ENCODE measurements at places on chromosomes 12 and 14.

GRCh38 chr12:6555018-6555691 lies 687 bp downstream of the IFFO1 start:
- peak; percentile 47 for DNase-seq

- DNase-seq: no peak
Observed at GRCh38 chr12:21294176-21294575, 40.5 kb downstream of the SLCO1A2 start.

DNA sequence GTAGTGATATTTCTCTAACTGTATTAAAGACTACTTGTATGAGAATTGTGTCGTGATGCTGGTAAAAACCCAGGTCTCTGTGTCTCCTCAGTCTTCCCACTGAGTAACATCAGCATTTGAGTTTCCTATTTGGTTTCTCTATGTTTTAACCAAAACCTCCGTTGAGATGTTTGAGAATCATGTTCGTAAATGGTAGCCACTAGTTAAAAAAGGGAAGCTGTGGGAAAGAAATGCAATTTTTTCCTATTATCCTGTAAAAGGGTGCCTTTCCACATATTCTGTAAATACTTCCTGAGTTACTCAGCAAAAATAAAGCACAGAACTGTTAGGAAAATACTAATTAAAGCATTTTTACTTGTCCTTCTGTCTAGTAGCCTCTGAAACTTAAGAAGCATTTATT lies 7.0 kb downstream of the CLEC1B start:
- no peak for DNase-seq

- DNase-seq: no peak
Observed at GRCh38 chr14:79293482-79294177, 917.7 kb downstream of the DIO2 start.

DNA sequence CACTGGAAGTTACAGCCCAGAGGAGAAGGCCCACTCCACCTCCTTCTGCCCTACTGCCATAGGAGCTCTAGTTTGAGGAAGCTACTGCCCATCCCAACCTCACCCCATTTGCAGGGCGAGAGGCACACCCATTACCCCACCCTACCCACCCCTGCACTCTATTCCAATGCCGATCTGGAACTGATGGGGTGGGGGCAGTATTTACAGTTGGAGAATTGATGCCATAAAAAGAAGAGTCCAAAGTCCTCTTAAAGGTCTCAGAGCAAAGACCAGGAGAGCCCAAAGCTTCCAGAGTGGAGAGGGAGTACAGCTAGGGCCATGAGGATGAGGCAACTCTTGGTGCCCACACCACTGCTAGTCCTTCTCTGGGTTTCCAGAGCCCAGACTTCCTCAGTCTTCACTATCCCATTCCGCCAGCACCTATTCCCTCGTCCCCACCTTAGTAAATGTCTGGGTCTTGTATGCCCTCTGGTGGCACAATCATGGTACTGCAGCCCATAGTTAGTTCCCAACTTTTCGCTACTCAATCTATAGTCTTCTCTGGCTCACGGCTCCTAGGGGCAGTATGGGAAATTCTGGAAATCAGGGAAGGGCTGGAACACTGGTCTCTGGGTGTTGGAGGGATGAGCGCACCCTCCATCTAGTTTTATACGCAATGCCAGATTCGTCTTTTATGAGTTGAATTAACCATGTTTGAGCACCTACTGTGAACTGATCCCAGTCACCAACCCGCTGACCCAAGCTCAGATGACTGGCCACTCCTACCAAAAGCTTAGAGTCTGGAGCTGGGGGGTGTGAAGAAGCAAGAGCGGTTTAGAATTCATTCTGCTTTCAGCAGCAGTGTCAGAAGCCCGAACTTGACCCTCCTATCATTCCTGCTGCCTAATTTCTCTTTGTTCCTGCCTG lies 6.9 kb upstream of the ADCY6 start:
- peak; percentile 45 for DNase-seq

GRCh38 chr12:851343-851742 lies 98.2 kb downstream of the RAD52 start:
- no peak for DNase-seq

- no peak for DNase-seq
Observed at GRCh38 chr14:63468294-63468693, 74.9 kb downstream of the PPP2R5E start.

DNA sequence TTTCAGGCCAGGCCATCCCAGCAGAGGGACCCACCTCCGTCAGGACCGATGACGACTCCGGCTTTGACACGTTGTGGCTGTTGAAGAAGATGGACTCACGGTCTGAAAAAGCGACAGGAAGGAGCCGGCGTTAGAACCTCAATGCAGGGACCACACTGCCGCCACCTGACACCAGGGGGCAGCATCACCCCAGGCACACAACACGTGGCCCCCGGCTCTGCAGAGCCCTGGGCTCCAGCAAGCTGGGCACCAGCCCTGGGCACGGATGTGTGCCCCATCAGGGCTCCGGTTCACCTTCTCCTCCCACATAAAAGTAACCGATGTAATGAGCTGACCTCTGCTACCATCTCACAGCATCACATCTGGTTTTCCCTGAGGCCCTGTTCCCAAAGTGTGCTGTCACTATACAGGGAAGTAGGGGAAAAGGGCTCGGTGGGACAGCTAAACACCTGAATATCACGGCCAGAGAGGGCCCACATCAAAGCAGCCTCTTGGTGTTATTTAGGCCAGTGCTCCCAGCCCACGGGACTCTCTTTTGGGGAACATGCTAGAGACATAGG lies 29.0 kb downstream of the CHGA start:
- DNase-seq: peak; percentile 70

DNA sequence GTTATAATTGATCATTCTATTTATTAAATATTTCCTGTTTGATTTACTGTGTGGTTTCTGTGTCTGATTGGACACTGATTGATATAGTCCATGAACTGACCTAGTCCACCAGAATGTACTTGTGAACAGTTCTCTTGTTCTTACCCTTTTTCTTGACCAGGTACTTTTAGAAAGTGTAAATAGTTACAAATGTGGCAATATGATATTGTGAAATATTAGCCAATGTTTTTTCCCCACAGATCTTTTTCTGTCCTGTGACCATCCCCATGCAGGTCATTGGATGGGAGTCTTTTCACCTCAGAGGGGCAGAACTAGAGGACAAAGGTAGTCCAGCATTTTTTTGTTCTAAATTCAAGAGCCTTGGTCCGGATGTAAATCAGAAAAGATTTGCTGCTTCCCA lies 8.3 kb upstream of the CRY1 start:
- DNase-seq: no peak

- no peak for DNase-seq
Observed at GRCh38 chr14:22796087-22796707, 19.0 kb downstream of the SLC7A7 start.

- no peak for DNase-seq
Observed at GRCh38 chr14:61703342-61704129, 8.2 kb downstream of the HIF1A start.

DNA sequence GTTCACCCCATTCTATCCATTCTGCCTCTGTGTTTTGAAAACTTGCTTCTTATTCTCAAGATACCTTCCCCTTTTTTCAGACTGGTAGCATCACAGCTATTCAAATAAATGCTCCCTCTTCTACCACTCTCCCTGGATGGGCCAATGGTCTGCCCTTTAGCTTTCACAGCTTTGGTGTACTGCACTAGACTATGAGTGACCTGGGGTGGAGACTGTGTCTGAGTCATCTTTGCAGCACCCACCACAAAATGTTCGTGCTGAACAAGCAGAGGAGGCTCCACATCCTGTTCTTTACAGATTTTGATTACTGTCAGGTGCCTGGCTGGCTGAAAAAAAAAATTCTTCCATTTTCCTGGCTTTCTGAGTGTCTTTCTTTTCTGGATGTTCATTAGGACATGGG lies 1104.1 kb upstream of the TMEM132C start:
- DNase-seq: no peak

DNA sequence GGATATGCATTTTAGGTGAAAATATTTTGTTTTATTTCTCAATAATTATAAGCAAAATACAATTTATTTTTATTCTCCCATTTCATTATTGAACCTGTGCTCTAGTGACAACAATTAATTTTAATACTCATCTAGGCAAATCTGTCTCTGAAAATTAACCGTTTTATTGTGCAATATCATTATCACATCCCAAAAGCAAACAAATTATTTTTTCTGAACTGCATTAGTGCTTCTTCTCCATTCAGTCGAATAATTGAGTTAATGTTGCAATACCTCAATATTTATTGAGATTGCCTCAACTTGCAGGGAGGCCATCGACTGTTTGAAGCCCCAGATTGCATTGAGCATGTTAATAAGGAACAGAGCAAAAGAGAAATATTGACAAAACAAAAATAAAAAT lies 303.2 kb upstream of the LRFN5 start:
- DNase-seq: no peak

- DNase-seq: no peak
Observed at GRCh38 chr12:46516238-46516932, 143.8 kb upstream of the SLC38A2 start.

- DNase-seq: no peak
Observed at GRCh38 chr12:89464974-89465592, 59.5 kb downstream of the GALNT4 start.

DNA sequence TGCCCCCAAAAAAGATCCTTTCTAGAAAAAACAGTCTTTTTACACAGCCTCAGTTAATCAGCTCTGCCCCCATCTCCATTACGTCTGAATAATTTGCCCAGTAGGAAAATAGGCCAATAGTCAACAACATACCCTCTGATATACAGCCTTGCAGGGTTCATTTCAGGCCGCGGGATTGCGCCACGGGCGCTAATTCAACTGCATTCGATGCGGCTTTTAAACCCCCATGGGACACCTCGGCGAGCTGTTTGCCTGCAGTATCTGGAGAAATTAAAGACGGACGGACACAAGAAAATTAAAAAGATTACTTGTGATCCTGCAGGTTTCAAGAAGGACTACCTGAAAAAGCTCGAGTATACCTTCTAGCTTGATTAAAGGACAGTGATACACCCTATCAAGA lies 36.1 kb downstream of the ERP29 start:
- DNase-seq: no peak

DNA sequence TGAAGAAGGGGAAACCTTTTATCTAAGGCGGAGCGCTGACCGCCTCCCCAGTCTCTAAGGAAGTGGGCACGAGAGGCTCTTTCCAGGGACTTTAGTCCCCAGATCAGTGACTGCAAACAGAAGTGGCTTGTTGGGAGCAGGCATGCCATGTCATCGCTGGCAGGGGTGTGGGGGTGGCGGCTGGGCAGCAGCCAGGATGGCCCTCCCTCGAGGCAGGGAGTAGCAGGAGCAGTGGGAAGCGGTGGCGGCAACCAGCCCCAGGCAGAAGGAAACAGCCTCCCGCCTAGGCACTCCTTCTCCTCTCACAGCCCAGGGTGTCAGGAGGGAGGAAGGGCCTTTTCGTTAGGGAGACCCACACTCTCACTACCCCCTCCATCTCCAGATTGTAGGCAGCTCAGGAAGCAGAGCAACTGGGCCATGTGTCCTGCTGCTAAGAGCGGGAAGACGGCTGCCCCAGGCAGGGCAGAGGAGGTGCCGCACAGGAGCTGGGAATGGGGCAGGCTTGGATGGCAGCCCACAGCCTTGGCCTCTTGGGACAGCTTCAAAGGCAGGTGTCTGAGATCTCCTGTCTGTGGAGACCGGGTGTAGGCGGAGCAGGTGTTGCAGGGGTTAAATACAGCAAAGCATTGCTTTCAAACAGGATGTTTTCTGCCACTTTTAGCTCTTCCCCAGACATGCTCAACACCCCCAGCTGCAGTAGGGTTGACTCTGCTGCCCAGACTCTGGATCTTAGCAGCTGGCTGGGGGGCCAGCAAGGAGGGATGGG lies 21.8 kb downstream of the VDR start:
- DNase-seq: no peak

DNA sequence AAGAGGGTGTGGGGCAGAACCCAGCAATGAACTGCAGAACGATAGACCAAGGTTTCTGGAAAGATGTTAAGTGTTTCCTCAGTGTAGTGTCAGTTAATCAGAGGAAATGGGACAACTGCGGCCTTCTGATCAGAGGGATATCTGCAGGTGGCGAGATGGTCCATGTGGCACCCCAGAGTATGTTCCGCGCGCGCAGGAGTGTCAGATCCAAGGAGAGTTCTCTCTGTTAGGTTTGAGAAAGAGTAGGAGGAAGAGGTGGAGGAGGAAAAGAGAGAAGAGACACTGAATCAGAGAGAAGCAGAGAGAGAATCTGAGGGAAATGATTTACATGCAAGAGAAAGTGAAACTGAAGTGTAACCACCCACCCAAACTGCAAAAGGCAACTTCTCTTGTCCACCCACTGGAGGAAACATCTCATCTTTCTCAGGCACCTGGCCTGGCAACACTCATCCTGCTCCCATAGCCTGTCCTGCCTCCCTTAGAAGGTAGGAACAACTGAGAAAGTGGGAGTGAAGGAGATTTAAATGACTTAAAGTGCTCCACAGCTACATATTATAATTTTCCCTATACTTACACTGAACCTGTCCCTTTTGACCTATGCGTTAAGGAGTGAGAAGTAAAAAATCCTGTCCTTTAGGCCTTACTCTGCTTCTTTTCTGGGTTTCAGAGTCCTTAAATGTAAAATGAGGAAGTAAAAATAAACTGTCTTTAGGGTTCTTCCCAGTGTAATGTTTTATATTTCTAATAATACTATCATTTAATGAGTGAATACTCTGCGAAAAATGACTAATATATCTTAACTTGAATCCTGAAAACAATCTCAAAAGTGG lies 6.8 kb upstream of the TESPA1 start:
- DNase-seq: peak; percentile 52

GRCh38 chr12:1875608-1876007 lies 42.8 kb downstream of the CACNA2D4 start:
- DNase-seq: no peak

DNA sequence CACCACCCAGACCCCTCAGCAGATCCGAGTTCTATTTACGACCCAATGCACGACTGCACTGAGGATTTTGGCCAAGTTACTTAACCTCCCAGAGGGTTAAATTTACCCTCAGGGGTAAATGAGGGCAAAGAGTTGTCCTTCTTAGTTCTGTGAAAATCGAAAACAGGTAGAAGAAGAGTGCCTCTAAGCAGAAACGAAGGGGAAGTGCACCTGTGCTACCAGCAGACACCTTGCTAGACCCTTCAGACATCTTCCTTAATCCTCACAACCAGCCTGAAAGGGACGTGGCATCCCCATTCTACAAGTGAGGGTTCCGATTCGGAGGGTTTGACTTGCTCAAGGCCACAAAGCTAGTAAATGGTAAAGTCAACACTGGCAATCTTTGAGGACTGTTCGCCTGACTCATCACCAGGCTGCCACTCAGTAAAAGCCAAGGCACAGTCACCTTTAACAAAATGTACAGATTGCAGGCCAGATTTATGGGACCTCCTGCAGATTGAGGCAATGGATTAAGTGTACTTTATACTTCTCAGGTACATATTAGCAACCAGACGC lies 1.6 kb downstream of the GSG1 start:
- DNase-seq: no peak

Data from erythroblast (primary cell).